Umbilical cord (tissue), 2 donors: ENCODE measurements at places on chromosomes 13 and 19.

- no peak for DNase-seq
These were observed 363 bp downstream of the SPIB start for GRCh38 chr19:50419022-50419579.

DNA sequence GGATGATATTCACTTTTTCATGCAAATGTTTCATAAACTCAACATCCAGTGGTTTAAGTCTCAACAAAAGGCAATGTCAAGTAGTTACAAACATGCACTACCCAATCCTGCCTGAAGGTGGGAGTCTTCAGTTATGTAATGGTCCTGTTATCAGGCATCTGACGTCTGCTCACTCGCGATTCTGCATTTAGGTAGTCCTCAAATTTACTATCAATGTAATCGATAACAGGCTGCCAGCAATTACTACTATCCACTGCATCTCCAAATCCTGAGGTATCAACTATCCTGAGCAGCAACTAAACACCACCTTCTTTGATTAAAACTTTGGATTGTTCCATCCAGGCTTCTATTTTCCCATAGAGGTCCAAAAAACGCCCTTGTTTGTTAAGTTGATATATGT, 51.2 kb downstream of the NLRP12 start:
- DNase-seq: peak; percentile 69

DNA sequence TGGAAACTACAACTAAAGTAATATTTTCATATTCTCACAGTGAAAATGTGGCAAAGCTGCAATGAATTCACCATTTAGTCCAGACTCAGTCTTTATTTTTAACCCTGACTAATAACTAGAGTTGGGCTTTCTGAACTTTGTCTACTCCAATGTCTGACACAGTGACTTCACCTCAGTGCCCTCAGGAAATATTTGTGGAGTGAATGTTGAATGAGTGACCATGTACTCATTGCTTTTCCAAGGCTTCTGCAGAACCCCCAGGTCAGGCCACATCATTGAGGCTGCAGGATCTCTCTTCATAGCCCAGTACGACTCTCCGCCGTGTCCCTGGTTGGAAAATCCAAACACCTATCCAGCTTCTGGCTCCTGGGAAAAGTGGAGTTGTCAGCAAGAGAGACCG, 1.8 kb downstream of the ZNF175 start:
- DNase-seq: no peak

DNA sequence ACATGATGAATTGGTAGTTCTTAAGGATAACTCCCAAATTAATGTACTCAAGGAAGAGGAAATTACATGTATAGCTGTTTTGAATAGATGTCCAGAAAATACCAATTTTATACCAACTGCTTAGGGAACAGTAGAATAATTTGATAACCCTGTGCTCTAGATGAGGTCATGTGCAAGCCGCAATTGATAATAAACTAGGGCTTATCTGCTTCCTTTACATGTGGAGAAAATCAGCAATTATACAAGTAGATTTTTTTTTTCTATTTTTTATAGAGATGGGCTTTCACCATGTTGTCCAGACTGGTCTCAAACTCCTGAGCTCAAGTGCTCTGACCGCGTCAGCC, 9.3 kb downstream of the TPT1 start:
- no peak for DNase-seq

GRCh38 chr13:75102001-75102716, 379.8 kb downstream of the TBC1D4 start:
- peak; percentile 42 for DNase-seq

- DNase-seq: peak; percentile 11
These were observed 4.6 kb downstream of the FBXL3 start for GRCh38 chr13:77022341-77022740.

- DNase-seq: no peak
These were observed 73.7 kb downstream of the SGCG start for GRCh38 chr13:23254506-23254905.
